ENCODE measurements at places on chromosomes 7 and 10.

- no peak for DNase-seq
Observed at GRCh38 chr10:58511765-58512490, 744 bp upstream of the BICC1 start.

DNA sequence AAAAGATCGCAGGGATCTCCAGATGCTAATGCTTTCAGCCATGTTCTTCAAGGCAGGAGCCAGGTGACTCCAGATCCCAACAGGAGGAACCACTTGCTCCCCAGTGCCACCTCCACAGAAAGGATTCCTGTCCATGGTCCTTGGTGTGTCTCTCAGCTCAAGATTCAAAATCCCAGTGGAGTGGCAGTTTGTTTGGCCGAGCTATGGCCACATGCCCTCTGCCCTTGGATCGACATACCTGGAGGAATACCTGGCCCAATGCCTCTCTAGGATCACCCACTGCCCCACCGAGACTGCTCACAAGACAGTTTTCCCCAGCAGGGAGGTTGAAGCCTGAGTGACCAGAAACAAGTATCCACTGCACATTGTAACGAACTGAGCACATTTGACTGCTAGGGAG lies 3.9 kb upstream of the GPRIN2 start:
- DNase-seq = no peak

DNA sequence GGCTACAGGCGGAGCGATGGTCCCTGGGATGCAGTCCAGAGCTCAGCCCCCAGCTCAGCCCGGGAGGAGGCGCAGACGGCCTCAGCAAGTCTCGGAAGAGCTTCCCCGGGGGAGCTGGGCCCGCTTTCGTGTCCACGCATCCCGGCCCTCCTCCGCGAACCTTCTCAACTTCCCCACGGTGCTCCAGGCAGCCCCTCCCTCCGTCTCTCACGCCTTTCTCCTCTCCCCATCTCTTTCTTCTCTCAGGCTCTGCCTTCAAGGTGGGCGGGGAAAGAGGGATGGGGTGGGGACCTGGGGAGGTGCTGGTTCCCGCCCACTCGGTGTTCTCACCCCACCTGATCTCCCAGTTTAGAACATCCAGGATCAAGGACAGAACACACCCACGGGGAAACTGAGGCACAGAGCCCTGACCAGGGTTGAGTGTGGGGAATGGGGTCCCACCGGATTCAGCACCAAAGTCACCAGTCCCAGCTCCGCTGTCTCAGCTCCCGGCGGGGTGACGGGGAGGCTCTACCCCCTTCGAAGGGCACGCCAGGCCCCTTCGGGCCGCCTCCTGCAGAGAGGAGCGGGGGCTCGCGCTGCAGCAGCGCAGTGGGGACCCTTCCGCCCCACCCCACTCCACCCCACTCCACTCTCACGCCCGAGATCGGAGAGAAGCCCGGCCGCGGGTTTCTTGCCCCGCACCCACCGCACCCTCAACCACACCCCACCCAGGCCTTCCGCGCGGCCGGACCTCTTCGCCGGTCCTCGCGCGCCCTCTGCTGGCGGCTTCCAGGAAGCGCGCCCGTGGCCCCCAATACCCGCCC lies 18.2 kb downstream of the POLL start:
- DNase-seq = no peak

DNA sequence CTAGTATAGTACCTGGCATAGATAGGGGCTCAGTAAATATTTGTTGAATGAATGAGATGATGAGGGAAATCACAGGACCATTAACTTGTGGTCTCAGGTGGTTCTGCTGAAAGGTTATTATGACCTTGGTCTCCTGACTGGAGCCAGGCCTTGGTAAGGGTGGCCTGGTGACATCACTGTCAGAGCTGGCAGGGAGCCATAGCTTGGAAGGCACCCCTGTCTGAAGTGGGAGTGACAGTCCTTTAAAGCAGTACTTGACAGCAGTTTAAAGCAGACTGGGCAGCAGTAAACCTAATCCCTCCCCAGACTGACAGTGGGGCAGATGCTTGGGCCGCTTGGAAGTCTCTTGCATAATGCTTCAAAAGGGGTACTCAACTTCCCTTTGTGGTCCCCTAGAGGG lies 13.4 kb downstream of the DPCD start:
- no peak for DNase-seq

GRCh38 chr7:100435401-100436304 lies 644 bp downstream of the PPP1R35 start:
- no peak for DNase-seq

DNA sequence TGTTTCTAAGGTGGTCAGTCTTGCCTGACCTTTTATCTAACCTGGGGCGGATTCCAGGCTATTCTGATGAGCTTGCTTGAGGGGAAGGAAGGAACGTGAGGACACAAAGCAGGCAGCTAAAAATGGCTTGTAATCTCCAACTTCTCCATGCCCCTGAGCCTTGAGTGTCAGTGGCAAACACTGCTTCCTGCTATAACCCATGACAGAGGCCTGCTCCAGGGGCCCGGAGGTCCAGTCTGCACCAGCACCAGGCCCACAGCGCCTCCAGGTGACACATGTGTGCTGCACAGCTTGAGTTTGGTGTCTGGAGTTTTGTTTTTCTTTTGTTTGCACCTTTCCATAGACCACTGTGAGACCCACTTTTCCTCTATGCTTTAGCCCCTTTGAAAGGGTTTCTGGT lies 207.9 kb downstream of the PAXIP1 start:
- no peak for DNase-seq

DNA sequence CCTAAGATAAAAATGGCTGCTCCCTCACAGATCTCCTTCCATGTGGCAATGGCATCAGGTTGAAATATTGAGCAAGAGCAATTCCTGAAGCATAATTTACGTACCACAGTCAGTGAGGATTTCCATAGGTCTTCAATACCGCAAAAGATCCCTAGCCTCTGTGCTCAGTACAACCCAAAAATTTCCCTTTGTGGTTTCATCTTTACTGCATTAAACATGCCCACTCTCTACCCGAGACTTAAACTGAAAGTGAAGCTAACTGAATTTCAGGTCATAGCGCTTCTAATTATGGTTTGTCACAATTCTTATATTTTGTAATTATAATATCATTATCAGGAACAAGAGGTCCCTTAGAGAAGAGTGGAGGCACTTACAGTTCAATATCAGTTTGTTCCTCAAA lies 1071.1 kb downstream of the XPNPEP1 start:
- no peak for DNase-seq

DNA sequence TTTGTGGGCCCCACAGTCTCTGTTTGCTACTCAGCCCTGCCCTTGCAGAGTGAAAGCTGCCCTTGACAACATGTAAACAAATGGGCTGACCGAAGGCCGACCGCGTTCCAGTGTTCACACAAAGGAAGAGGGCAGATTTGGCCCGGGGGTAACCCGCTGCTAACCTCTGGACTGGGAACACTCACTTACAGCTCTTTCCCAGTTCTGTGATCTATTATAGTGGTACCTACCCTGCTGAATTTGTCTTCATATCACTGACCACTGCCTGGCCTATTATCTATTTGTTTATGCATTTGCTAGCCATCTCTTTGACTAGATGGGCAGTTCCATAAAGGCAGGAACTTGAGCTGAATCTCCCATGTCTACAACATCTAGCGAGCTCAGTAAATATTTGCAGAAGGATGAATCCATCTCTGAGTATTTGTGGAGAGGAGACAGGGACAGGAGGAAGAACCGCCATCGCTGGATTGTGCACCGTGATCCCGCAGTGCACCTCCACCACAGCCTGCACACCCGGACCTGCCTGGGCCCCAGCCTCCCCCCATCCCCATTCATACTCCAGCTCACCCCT lies 15.2 kb downstream of the SLC29A3 start:
- DNase-seq = no peak

DNA sequence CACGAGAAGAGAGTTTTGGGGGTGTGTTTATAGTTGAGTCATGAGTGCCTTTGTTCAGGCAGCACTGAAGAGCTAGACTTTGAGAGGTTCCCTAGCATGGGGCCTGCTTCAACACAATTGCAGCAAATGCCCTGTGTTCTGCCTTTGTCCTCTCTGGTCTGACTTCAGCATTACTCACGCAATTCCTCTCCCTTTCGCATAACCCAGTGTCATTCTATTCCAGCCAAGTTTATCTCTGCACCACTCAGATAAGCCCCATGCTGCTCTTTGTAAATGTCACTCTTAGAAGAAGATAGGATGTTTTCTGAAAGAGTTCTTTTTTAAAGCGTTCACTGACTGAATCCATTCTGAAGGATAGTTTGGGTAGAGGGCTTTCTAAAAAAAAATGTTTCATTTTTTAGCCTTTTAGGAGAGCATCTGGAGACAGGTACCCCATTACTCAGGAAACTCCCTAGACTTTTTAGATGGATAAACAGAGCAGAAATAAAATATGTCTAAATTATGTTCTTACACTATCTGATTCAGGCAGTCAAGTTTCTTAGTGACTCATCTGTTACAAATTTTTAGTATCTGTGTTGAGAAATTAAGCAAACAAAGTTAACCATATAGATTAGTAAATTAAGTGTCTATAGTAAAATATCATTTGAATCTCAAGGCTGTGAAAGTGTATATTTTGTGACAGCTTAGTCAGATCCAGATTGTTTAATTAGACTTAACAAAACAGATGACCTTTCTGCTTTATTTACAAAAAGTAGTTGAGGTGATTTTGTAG lies 318.5 kb downstream of the GPR158 start:
- DNase-seq = no peak

DNA sequence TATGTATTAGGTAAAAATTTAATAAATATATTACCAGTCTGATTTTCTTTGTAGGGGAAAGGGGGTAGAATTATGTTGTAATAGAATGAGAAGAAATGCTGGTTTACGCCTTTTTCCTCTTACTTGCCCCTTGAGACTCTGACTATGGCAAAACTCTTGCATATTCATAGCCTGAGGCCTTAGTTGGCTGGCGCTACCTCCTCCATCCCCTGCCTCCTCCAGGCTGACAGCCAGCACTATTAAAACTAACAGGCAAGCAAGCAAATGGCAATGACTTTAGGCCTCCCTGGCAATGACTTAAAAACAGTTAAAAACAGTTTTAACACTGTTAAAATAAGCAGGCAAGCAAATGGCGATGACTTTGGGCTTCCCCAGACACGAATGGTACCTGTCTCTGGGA lies 14.4 kb downstream of the PKD2L1 start:
- no peak for DNase-seq

GRCh38 chr7:114917211-114917839 lies 4.6 kb upstream of the MDFIC start:
- DNase-seq = no peak

GRCh38 chr7:71251706-71252105 lies 119.8 kb downstream of the GALNT17 start:
- no peak for DNase-seq

DNA sequence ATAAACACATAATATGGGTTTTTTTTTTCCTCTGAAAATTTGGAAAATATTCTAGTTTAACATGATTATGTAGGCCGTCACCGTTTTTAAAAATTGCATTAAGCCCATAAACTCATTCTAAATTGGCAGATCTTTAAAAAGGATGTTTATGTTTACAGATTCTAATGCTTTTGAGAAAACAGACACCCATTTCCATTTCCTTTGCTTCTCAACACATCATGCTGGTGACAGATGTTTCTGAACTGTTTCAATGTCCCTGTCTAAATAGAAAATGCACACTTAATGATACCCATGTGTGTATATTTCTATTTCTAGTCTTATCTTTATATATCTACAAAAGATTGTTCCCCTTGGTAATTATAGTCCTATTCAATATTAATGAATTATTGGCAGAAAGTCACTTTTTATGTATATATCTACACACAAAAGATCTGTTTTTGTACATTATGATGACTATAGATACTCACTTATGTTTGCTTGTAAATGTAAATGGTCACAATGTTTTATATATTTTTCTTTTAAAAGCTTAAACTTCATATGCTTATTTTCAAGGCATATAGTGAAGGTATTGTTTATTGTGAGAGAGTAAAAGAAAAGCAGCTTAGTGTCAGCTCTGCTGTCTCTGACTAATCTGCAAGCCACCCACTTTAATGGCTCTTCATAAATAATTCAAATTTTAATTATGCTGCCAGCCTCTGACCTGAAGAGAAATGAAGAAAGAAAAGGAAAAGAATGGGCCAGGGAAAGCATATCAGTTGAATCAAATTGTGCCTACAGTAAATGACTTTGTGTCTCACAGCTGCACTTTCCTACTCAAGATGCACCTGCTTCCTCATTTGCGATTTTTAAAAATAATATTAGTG lies 179.4 kb downstream of the CACNA2D1 start:
- DNase-seq = no peak

GRCh38 chr10:110724116-110724921 lies 80.2 kb downstream of the RBM20 start:
- DNase-seq = no peak

DNA sequence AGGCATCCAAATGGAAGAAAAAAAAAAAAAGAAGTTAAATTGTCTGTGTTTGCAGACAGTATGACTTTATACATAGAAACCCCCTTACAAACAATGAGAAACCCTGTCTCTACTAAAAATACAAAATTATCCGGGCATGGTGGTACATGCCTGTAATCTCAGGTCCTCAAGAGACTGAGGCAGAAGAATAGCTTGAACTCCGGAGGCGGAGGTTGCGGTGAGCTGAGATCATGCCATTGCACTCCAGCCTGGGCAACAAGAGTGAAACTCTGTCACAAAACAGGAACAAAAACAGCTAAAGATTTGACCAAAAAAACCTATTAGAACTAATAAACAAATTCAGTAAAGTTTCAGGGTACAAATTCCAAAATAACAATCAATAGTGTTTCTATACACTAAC lies 385.8 kb upstream of the GRM3 start:
- DNase-seq = no peak

DNA sequence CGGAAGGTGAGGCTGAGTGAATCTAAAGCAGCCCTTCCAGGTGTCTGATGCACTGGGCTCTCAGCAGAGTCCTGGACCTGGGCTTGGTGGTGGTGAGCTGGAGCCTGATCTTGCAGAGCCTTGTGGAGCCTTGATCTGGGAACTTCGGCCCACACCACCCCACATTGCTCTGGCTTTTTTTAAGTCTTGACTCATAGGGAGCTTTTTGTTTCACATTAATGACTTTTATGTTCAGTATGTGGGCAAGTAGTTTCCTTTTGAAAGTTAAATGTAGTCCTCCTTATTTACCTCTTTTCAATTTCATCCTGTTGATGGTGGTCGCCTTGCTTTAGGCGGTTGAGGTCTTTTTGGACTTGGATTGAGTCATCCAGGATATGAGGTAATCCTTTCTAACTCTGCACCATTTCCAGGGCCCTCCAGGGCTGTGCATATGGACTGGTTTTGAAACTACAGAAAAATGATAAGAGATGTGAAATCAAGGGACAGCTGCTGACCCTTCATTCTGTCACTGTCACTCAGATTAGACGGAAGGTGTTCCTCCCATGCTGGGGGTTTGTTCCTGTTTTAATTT lies 2.9 kb upstream of the NRAP start:
- DNase-seq = no peak

DNA sequence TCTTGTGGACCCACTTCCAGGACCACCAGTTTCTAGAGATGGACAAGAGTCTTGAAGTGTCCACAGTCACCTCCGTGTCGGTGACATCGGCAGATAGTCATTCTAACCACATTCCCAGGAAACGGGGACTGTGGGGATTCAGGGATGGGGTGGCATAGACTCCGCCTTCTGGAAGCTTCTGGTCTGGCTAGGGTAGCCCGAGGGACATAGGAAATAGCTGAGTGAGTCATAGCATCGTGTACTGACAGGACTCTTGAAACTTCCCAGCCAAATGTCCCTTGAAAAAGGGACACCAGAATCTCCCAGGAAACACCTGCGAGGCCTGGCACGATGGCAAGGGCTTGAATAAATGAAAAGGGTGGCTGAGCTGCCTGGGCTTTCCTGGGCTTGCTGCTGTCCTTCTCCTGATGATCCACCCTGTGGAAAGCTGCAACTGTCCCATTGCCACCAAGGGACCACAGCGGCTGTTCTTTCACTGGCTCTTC lies 84.1 kb upstream of the LRRC4 start:
- DNase-seq = no peak

- DNase-seq = no peak
Observed at GRCh38 chr7:155001756-155002410, 1.0 kb downstream of the PAXIP1 start.
